ENCODE measurements at places on chromosomes 1 and 21.

DNA sequence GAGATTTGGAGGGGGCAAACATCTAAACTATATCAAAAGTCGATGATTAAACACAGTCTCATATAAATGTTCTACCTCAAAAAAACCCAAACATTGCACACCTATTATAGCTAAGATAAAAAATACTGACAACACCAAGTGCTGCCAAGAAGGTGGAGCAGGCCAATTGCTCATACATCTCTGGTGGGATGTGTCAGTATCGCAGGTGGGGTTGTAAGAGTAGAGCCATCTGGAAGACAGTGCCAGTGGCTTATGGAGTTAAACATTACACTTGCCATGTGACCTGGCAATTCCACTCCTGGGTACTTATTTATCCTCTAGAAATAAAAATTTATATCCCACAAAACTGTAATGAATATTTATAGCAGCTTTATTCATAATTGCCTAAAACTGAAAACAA, 213.4 kb downstream of the DISC1 start:
- DNase-seq: no peak

DNA sequence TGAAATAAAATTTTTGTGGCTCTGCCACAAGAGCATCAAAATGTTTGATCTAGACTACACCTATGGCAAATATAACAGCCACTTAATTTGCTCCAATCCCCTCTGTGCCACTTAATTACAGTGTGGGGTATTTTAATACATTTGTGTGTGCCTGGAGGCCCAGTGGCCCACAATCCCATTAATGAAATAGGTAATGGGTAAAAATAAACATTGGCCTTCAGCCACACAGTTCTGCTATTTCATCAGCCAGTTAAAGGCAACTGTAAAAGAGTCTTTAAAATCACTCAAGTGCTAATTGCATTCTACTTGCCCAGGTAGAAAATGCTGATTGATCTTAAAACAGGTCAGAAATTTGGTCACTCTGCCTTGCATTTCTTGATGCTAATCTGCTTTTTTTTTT, 151.6 kb upstream of the UBE2U start:
- no peak for DNase-seq

- no peak for DNase-seq
These were observed 3.1 kb downstream of the TMEM125 start for GRCh38 chr1:43272576-43273571.

- no peak for DNase-seq
These were observed 1.8 kb upstream of the FCRL3 start for GRCh38 chr1:157702308-157702825.

DNA sequence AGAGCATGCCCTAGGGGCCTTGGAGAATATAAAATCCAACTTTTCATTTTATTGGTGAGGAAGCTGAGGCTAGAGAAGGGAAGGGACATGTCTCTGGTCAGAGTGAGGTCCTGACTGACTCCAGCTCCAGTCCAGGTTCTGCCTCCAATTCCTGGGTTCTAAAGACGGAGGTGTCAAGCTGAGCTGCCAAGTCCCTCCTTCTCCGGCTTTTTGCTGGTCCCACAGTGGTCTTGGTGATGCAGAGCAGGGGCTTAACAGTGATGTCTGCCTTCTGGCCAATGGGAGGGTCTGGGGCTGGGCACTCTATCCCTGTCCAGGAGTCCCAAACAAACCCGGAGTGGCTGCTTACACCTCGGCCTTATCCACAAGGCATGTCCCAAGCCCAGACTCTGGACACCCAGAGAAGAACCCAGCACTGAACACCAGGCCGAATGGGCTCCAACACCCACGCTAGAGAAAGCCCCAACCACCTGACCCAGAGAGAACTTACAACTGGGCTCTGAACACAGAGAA, 104.8 kb downstream of the EBNA1BP2 start:
- no peak for DNase-seq

DNA sequence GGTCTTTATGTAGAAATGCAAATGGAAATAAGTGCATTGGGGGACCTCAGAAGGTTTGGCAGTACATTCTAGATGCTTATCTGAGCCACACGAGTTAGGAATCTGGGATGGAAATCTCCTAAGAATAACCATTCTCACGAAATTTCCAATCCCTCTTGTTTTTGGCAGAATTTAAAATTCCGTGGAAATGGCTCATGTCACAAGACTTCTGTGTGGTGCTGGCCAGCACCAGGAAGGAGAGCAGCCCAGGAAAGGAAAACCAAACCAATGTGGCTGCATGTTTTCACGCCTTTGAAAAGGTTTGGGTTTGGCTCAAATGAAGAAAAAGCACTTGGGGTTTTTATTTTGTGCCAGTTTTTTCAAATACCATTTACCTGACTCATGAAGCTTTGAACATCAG, 80.1 kb upstream of the KCNK2 start:
- peak; percentile 85 for DNase-seq

GRCh38 chr1:54721719-54722118, 6.1 kb downstream of the TTC4 start:
- no peak for DNase-seq

- peak; percentile 12 for DNase-seq
These were observed 151.6 kb downstream of the SDCCAG8 start for GRCh38 chr1:243407284-243408018.

GRCh38 chr1:119862276-119862675, 34.0 kb downstream of the ADAM30 start:
- no peak for DNase-seq

DNA sequence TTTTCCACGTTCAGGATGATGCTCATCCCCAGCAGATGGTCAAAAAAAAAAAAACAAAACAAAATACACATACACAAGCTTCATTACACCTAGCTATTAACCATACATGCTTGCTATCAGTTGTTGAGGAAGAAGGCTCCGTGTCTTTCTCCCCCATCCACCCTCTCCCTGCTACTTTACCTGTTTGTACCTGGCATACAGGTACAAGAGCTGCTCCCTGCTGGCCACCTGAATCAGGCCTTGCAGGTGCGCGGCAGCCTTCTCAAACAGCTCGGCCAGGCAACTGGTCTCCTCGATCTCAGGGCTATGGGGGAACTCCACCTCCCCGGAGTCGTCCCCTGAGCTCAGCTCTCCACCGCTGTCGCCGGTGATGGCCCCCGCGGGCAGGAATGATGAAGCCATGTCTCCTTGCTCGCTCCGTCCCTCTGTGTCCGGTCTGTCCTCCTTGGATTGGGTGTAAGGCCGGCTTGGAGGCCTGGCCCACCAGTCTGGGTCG, 464 bp downstream of the ACBD6 start:
- DNase-seq: peak; percentile 86

DNA sequence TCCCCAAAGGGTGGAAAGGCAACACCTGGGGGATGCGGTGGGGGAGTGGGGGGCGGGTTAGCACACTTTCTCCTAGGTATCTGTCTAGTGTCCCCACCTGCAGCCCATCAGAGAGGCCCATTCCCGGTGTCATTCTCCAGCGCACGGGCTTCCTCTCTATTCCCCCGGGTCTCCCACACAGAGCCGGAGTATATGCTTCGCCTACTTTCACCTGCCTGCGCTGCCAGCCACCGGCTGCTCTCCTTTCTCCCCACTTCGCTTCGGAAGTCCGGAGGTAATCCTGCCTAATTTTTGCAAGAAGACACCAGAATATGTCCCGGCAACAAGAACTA, 852 bp downstream of the RGS7 start:
- peak; percentile 6 for DNase-seq

- no peak for DNase-seq
These were observed 243.2 kb upstream of the RAB4A start for GRCh38 chr1:229027622-229028182.

- peak; percentile 14 for DNase-seq
These were observed 58.4 kb upstream of the MYOCOS start for GRCh38 chr1:171563675-171564074.

DNA sequence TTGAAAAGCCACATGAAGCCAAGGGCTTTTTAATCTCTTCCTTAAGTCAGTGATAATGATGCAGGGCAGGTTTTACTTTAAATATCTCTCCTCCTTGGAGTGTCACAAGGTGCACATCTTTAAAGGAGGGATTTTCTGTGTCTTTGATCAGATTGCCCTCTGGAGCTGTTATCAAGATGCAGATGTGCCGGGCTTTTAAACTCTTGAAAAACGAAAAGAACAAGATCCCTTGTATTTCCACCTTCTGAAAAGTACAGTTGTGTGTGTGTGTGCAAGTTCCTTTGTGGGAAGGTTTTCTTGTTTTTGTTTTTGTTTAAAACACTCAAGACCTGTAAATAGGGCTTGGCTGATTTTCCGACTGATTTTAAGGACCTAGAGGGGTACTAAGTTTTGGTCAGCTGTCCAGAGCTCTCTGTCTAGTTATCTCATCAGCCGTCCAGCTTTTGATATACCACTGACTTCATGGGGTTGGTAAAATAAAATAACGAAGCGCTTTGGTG, 1.6 kb downstream of the MARK1 start:
- no peak for DNase-seq

DNA sequence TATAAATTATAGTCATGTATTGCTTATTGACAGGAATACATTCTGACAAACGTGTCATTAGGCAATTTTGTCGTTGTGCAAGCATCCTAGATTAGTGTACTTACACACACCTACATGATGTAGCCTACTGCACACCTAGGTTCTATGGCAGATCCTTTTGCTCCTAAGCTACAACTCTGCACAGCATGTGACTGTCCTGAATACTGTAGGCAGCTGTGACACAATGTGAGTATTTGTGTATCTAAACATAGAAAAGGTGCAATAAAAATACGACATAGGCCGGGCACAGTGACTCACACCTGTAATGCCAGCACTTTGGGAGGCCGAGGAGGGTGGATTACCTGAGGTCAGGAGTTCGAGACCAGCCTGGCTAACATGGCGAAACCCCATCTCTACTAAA, 36.5 kb downstream of the TNFRSF8 start:
- no peak for DNase-seq

DNA sequence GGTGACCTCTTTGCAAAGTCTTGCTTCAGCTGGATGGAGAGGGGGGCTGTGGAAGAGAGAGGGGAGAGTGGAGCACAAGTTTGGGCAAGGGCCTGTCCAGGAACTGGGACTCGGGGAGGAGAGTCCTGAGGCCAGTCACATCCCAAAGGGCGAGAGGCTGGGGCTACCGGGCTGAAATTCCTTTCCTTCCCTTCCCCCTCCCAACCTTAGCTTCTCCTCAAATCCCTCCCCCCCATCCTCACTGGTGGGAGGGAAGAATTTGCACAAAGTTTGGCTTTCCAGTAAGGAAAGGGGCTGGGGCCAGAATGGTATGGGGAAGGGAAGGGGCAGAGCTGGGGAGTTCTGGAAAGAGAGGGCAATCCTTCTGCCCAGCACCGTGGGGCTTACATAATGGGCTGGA, 854 bp downstream of the CNTN2 start:
- no peak for DNase-seq

DNA sequence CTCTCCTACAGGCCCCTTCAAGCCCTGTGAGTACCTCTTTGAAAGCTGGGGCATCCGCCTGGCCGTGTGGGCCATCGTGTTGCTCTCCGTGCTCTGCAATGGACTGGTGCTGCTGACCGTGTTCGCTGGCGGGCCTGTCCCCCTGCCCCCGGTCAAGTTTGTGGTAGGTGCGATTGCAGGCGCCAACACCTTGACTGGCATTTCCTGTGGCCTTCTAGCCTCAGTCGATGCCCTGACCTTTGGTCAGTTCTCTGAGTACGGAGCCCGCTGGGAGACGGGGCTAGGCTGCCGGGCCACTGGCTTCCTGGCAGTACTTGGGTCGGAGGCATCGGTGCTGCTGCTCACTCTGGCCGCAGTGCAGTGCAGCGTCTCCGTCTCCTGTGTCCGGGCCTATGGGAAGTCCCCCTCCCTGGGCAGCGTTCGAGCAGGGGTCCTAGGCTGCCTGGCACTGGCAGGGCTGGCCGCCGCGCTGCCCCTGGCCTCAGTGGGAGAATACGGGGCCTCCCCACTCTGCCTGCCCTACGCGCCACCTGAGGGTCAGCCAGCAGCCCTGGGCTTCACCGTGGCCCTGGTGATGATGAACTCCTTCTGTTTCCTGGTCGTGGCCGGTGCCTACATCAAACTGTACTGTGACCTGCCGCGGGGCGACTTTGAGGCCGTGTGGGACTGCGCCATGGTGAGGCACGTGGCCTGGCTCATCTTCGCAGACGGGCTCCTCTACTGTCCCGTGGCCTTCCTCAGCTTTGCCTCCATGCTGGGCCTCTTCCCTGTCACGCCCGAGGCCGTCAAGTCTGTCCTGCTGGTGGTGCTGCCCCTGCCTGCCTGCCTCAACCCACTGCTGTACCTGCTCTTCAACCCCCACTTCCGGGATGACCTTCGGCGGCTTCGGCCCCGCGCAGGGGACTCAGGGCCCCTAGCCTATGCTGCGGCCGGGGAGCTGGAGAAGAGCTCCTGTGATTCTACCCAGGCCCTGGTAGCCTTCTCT, 23.5 kb downstream of the UBE2T start:
- no peak for DNase-seq

- peak; percentile 82 for DNase-seq
These were observed 66.3 kb upstream of the PPP2R5A start for GRCh38 chr1:212218911-212219310.

- DNase-seq: peak; percentile 21
These were observed 1.0 kb downstream of the FAM78B start for GRCh38 chr1:166165661-166166328.

DNA sequence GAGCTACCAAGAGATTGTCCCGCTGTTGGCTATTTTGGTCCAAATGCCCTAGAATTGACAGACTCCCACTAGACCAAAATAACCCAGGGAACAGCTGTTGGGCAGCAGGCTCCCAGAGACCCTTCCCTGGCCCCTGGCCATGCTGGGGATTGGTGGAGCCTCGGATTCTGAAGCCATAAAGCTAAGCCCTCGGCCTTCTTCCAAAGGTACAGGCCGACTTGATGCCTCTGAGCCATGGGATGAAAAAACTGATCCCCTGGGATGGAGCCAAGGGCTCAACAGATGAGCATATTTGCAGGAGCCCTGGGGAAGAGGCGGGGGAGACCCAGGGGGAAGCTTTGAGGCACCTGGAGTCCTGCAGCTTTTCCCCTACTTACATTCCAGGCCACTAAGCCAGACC, 1.0 kb upstream of the LRRC38 start:
- no peak for DNase-seq

DNA sequence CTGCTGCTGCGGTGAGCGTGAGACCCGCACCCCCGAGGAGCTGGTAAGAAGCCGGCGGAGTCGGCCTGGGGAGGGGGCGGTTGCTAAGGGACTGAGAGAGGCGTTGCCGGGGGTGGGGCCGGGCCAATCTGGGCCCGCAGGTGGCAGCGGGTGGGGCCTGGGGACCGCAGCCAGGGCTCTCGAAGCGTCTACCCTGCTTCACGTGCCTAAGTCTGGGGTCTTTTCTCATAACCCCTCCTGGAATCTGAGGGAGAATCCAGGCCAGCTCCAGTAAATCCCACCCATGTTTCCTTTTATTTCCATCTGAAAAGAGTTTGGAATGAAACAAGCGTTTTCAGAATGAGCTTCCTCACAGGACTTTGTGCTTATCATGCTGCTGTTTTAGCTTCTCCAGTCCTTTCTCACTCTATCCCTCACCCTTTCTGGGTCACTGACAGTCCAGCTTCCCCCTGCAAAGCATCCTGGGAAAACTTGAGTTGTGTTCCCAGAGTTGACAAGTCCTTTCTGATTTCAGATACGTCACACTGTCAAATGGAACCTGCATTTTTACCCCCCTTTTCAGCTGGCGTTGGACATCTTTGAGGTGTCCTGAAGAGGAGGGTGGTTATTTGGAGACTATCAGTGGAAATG, 431 bp downstream of the CLCN6 start:
- peak; percentile 55 for DNase-seq

All from AG20443 (cell line).